ENCODE measurements at places on chromosomes 12 and 14.

GRCh38 chr12:124586756-124587155 is 19.3 kb upstream of the NCOR2 start:
- DNase-seq: no peak

DNA sequence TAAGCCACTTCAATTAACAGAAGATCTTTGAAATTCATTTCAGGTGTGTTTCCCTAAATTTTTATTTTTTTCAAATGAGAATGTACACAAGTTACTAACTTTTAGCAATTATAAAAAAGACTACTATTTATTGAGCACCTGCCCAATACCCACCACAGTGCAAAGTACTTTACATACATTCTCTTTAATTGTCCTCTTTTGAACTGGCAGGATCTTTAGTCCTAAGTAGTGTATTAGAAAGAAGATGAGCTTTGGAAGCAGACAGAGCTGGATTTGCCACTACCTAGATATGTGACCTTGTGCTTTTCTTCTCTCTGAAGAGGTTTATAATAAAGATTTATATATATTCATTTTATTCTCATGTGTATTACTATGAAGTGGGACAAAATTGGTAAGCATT is 63.7 kb downstream of the TMEM117 start:
- DNase-seq: no peak

DNA sequence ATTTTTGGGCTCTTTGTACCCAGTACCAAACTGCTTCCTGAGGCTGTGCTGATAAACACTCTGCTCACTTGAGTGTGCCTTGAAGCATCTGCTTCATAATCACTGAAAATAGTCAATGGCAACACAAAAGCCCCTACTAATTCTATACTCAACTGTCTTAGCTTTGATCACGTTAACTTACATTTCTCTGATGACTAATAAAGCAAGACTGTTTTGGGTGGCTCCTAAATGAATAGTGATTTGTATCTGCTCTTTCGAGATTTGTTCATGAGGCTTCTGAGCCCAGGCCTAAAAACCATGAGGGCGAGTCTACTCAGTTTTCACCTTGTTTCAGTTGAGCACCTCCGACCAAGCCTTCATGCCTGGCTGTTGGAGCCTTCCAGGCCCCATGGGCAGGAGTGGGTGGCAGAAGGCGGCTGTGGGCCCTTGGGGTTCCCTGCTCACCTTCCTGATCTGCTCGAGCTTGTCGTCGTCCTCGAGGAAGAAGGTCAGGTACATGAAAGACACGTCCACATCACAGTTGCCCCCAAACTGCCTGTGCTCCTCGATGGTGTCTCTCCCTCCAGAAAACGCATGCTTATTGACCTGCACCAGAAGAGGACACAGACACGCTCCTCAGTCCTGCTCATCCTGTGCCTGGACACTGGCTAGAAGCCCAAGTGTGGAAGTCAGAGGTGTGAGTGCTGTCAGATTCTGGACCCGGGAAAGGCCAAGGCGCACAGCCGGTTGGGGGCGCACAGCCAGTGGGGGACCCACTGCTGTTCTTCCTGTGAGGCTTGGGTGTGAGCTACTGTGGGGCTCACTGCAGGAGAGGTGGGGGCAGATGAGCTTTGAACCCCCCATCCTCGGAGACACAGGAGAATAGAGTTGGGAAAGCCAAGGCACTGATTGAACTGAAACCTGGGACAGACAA is 13.7 kb downstream of the SLC25A47 start:
- DNase-seq: no peak

- DNase-seq: no peak
These were observed 428.9 kb upstream of the ATXN7L3B start for GRCh38 chr12:74108729-74109128.

- DNase-seq: no peak
These were observed 69.6 kb downstream of the MGST1 start for GRCh38 chr12:16417058-16417457.

DNA sequence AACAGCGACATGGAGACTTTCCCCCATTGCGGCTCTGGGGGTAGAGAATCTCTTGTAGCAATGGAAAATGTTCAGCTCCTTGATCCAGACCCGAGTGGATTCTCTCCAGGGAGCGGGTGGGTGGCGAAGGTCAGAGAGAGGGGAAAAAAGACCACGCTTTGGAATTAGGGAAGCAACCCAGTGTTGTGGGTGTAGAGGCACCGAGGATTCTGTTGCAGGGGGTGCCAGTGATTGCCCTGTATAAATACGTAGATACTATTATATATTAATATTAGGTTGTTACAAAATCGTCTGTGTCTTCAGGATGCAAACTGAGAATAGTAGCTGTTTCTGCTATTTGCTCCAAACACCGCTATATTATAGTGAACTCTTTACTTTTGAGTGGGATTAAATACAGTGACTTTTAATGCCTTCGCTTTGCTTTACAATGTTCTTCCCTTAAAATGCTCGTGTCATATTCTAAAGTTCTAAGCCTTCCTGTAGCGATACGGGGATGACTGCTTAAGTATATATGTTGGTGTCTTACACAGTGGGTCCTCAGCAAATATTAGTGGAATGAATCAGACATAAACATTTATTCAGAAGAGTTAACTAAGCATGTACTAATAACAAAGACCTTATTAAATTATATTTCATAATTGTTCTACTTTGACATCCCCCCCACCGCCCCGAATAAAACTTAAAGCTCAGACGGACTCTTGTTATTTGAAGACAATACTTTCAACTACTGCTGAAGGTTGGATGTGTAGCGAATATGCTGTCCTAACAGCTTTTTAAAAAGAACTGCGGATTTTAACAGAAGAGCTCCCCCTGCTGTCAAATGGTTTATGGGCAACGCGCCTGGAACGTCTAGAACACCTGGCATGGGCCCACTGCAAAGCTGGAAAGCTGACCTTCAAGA is 136.4 kb upstream of the KRAS start:
- peak; percentile 84 for DNase-seq

GRCh38 chr12:64740646-64741045 is 18.6 kb downstream of the GNS start:
- DNase-seq: no peak

GRCh38 chr12:96015672-96016071 is 19.5 kb upstream of the HAL start:
- DNase-seq: peak; percentile 21

GRCh38 chr12:43740511-43741100 is 18.0 kb downstream of the PUS7L start:
- DNase-seq: no peak

DNA sequence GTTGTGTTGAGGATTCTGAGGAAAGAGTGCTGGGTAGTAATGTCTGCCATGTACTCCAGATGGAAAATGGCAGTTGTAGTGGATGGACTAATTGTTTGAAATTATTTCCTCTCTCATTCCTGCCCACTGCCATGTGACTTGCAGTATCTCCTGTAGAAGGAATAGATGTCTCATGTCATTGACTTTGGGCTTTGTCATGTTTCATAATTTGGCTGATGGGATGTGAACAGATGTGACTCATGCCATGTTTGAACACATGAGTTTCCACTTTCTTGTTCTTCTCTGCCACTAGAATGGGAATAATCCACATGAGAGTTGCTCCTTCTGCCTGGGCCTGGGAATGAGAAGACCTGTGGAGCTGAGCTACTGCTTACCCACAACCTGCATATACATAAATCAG is 2.4 kb upstream of the CALCOCO1 start:
- DNase-seq: no peak

DNA sequence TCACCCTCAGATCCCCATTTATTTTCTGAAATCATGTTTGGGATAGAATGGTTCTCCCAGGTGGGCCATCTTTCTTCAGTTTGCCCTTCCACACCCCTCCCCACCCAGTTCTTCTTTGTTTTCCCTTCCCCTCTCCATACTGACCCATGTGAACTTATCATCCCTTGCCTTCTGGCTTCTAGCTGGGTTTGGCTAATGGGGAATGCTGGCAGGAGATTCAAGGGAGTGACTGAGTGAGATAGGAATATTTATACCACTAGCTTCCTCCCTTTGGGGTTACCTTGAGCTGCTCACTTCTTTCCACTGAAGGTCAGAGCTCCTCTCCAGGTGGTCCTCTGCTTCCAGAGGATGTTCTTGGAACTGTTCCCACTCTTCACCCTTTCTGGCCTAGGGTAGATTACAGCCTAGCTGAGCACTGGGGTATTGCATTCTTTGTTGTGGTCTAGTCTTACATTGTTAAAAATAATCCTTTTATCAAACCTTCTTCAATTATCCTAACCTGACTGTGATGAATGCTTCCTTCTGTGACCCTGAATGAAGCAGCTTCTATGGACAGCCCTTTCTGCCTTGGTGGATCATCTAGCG is 88.3 kb upstream of the ATP2B1 start:
- DNase-seq: no peak

GRCh38 chr14:96040828-96041371 is 1.7 kb downstream of the C14orf132 start:
- no peak for DNase-seq

- peak; percentile 39 for DNase-seq
These were observed 358.0 kb downstream of the DAD1 start for GRCh38 chr14:22231018-22231417.

DNA sequence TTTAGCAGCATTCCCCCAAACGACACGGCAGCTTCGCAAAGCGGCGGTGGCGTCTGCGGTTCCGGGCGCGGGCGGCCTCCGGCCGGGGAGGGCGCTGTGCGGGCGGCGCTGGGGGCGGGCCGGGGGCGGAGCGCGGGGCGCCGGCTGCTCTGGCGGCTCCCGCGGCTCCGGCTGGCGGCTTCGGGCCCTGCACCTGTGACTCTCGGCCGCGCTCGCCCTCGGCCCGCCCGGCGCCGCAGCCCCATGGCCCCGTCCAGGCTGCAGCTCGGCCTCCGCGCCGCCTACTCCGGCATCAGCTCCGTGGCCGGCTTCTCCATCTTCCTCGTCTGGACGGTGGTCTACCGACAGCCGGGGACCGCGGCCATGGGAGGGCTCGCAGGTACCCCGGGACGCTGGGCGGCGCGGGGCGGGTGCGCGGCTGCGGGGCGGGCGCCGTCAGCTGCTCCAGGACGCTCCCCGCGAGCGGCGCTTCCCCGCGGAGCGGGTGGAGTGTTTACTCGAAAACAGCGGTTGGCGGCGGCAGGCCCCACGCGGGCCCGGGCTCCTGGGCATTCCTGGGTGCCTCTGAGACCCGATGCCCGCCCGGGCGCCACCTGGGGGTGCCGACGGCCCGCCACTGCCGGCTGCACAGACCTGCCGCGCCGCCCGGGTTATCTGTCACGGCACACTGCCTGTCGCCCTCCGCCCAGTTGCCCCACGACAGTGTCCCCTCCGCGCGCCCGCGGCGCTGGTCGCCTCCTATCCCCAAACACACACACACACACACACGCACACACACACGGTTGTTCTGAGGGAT is at the start of gene SLC48A1:
Gene SLC48A1 (plus strand): TSS at position 177 of the 796 bp plus-strand sequence. CDS start 67 bp downstream, at position 244.
- peak; percentile 86 for DNase-seq

DNA sequence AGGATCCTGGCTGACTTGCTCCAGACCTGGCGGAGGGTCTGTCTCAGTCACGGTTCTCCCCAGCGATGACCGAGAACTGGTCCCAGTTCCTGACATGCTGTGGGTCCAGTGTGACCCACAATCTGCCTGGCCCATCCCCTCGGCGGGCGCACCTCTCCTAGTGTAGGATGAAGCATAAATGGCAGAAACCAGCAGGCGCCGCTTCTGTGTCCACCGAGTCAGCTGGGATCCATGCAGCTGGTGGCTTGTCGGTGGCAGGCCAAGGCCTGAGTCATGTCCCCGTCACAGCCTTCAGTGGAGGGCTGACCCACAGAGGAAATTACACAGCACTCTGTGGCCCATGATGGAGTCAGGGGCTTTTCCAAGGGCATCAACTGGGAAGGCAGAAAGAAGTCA is 38.5 kb downstream of the NFKBIA start:
- DNase-seq: no peak

DNA sequence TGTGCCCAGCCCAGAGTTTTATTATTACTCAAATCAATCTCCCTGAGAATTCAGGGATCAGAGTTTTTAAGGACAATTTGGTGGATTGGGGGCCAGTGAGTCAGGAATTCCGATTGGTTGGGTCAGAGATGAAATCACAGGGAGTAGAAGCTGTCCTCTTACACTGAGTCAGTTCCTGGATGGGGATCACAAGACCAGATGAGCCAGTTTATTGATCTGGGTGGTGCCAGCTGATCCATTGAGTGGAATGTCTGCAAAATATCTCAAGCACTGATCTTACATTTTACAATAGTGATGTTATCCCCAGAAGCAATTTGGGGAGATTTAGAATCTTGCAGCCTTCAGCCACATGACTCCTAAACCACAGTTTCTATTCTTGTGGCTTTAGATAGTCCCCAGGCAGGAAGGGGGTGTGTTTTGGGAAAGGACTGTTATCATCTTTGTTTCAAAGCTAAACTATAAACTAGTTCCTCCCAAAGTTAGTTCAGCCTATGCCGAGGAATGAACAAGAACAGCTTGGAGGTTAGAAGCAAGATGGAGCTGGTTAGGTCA is 89.1 kb upstream of the CNOT2 start:
- DNase-seq: no peak

DNA sequence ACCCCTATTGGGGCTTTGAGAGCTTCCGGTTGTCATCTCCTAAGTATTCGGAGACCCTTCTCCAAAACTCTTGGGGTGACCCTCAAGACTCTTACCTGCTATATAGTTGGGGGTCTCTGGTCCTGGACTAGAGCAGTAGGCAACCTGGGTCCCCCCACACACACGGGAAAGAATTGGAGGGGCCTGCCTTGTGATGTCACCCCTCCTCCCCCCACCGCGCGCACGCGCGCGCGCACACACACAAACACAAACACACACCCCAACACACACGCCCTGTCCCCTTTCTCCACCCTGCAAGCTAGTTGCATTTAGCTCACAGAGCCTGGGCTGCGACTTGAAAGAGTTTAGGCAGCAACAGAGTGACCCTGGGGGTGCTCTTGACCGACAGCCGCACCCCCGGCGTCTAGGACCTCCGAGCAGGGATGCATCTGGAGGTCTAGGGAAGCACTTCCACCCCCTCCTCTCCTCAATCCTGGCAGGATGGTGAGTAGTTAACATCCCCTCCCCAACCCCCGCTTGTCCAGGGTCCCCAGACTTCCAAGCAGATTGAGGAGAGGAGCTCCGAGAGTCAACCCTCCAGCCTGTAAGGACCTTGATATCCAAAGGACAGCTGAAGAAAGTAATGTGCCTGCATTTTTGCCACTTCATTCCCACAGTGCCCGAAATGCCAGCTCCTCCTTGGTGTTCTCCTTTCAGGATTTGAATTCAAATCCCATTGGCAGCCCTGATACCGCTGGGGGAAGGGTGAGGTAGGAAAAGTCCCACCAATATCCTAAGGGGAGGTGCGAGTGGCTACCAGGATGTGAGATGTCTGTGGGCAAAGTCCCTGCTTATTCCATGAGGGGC is 1.4 kb upstream of the DNAJC14 start:
- peak; percentile 69 for DNase-seq

GRCh38 chr12:57467915-57468314 is 8.3 kb downstream of the GLI1 start:
- no peak for DNase-seq

GRCh38 chr12:52082988-52083637 is 3.6 kb downstream of the SMIM41 start:
- peak; percentile 79 for DNase-seq

GRCh38 chr12:12776261-12776660 is 9.2 kb upstream of the APOLD1 start:
- no peak for DNase-seq

GRCh38 chr12:18165422-18165871 is 75.5 kb upstream of the RERGL start:
- DNase-seq: no peak
